ENCODE measurements at places on chromosomes 6 and 20.

GRCh38 chr20:37209193-37209592 lies 29.8 kb upstream of the MROH8 start:
- no peak for DNase-seq

DNA sequence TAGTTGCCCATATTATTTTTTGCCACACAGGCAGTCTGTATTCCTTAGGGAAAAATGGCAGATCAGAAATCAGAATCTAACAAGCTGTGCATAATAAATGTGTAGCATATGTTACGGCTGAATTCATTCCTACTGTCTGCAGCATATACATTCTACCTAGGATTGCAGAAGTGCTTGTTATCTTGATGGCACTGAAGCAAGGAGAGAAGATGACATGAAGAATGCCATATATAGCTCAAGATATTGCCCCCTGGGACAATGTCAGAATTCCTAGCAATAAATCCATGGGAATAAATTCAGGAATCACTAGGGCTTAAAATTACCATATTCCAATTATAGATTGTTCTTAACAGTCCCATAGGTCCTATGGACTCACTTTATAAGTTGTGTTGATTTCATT lies 293.0 kb upstream of the CNR1 start:
- DNase-seq: no peak

DNA sequence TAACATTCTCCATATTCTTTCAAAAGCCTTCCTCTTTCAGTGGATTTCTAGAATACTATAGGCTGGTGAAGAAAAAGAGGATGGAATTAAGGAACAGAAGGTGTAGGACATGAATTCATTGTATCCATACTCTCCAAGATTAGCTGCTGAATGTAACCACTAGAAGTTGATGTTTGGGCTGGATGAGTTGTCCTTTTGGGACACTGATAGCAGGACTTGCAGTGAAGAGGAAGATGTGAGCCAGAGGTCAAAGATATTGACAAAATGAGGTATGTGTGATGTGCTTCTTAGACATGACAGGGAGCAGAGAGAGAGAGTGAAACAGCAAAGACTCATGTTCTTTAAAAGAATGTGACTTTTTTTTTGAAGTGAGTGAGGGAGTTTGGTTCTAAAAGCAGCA lies 134.3 kb upstream of the MAN1A1 start:
- no peak for DNase-seq

GRCh38 chr20:61279621-61280150 lies 27.6 kb downstream of the CDH4 start:
- DNase-seq: no peak

DNA sequence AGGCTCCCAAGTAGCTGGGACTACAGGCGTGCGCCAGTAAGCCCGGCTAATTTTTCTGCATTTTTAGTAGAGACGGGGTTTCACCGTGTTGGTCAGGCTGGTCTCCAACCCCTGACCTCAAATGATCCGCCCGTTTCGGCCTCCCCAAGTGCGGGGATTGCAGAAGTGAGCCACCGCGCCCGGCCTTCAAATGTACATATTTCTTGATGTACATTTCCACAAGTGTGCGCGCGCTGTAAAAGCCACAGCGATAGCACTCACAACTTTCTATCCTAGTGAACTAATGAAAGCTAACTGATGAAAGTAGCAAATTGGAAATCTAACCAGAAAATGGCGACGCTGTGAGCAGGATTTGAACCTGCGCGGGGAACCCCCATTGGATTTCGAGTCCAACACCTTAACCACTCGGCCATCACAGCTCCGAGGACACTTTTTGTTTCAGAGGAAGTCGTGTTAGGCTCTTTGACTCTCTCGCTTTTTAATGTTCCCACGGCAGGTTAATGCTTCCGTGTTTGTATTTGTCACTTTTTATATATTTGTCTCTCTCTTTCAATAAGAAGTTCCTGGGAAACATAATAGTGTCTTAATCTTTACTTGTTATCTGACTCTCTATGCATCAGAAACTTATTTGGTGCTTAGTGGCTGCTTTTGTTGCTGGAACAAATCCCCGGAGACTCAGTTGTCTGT lies 199.4 kb upstream of the ZNF184 start:
- peak; percentile 43 for DNase-seq

DNA sequence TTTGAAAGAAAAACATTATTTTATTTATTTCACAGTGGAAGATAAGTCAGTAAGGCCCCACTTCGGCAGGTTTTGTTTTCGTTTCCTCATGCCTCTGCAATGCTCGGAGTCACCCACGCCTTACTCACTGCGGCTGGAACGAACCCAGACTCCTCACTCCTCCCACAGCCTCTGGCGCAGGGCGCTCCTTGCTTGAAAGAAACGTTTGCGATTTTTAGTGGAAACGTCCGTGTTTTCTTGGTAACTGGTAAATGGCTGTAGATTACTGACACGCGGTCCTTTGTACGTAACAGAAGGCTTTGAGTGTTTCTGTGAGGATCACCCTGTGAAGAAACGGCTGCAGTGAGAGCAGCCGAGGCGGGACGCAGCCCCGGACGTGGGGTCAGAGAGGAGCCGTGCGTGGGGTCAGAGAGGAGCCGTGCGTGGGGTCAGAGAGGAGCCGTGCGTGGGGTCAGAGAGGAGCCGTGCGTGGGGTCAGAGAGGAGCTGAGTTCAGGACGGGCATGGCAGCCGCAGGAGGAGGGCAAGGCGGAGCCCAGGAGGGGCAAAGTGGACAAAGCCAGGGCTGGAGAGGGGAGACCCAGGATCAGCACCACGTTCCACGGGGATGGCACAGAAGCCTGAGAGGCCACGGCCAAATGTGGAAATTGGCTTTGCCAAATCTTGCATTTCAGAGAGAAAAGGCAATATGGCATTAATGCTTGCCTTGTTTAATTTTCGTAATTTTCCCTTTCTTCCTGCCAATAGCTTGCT lies 198.6 kb upstream of the THBS2 start:
- DNase-seq: no peak

DNA sequence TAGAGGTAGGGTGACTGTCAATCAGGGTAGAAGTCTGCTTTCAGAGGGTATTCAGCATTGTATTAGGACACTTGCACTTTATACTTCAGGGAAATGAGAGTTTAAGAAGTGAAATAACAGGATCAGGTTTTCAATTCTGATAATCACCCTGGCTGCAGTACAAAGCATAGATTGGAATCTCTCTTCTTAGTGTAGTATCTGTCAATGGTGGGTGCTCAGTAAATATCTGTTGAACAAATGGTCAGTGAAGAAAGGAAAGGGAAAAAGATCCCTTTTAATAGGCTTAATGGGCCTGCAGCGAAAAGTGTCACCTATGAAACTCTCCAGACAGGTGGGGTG lies 18.7 kb downstream of the TUBB2B start:
- DNase-seq: no peak

DNA sequence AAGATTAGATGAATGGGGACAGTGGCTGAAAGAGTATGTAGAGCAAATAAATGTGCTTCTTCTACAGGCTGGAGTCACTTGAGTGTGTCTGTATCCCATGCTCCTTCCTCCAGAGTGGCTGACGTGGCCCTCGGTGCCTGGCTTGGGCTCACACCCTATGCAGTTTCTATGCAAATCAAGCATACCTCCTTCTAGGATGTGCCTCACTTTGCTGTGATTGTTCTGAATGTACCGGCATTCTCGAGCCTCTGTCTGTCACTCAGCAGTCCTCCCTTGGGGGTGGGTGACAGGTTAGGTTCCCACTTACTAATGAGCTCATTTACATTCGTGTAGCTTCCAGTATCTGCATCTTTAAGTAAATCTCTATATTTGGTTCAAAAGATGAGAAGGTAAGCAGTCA lies 55.1 kb upstream of the HDDC2 start:
- DNase-seq: no peak

GRCh38 chr20:13852306-13852705 lies 67.5 kb downstream of the NDUFAF5 start:
- DNase-seq: no peak

- no peak for DNase-seq
Observed at GRCh38 chr20:62148908-62149314, 5.3 kb downstream of the SS18L1 start.

DNA sequence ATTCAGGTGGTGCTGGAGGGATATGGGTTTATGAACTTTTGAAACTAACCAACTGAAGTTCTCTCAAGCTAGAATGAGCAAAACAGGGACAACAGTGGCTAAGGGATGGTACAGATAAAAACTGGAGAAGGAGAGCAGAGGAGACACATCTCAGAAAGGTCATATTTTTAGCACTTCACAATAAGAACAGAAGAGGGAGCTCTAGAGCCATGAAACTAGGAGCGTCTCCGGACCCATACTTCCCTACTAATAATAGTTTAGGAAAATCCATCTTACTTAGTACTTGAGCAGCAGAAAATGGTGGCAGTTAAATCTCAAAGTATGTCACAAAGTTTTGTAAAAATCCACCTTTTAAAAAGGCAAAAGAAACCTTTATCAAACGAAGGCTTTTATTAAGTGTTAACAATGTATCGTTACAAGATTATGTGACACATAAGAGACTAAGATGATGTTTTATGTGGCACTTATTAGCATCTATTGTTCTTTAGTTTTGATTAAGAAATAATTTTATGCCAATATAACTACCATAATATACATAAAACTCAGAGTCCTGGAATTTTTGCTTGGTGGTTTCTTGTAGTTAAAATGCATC lies 278.6 kb downstream of the TBC1D32 start:
- no peak for DNase-seq

DNA sequence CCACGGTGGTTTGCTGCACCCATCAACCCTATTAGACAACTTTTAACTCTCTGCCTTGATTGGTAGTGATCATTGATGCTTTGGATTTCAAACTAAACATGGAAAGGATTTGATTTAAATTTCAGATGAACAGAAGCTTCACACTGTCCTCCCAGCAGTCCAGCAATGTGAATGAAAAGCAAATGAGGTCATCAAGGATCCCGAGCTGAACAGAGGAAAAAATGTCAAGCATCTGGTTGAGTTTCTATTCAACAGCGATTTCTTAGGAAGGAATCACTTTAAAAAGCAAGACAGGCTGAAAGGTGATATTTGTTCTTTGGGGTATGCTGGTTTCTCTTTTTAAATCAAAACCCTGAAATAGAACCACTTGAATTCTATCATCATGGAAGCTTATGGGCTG lies 10.6 kb upstream of the SAMD3 start:
- DNase-seq: no peak

DNA sequence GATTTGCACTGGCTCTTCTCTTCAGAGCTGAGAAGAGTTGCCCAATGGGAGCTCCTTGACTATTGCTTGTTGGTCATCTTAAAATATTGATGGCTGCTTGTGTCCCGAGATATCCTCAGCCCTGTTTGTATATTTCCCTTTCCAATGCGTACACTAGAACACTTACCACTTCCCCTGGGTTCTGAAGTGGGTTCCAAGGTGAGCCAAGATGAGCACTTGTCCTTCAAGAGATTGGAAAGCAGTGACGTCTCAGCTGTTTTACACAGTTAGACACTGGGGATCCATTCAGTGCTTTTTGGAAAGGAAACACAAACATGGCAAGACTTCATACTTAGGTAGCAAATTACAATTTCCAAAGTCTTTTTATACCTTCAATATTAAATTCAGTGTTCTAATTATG lies 716.4 kb upstream of the CITED2 start:
- DNase-seq: no peak

DNA sequence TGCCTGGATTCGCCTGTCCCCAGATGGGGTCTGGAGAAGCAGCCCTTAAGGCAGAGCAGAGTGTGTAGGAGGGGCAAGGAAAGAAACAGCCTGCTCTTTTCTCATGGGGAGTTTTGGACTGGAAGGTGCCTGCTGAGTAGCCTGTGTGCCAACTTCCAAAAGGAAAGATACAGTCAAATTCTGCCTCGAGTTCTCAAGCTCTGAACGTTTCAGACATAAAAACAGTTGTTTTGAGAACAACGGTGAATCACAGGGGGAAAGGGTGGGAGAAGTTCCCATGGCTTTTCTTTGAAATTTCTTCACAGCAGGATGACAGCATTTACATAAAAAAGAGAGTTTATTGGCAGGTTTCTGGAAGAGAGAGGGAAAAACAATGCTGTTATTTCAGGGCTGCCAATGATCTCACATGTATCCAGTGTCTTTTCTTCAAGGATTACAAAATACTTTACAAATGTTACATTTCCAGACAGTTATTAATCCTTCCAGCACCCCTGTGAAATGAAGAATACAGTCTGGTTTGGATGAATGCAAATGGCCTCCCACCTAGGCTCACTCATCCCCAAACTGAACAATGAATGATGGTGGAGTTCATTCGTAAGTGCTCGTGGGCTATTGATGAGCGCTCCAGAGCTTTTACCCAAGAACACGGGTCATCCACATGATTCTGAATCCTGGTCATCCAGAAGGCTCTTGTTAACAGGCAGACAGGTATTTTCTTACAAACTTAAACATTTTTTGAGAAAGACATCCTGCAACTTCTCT lies 33.8 kb upstream of the ECI2 start:
- DNase-seq: no peak

GRCh38 chr6:50681213-50681824 lies 32.0 kb upstream of the TFAP2D start:
- no peak for DNase-seq

GRCh38 chr6:14757418-14757817 lies 488.5 kb upstream of the JARID2 start:
- no peak for DNase-seq

- no peak for DNase-seq
Observed at GRCh38 chr20:840503-840857, 7.0 kb downstream of the FAM110A start.

GRCh38 chr6:153767127-153767526 lies 271.9 kb upstream of the OPRM1 start:
- DNase-seq: no peak

GRCh38 chr6:67811239-67812037 lies 823.6 kb upstream of the ADGRB3 start:
- DNase-seq: no peak

DNA sequence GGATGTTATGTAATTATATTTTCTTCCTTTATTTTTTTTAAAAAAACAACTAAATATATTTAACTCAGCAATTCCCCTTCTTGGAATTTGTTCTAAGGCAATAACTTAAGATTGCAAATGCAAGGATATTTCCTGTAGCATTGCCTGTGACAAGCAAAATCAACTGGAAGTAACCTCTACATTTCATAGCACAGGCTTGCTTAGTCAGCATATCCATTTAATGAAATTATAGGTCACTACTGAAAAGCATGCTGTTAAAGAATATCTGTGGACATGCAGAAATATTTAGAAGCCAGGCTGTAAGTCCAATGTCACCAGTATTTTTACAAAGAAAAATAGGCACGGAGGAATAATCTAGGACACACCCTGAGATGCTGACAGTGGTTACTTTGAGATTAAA lies 8.7 kb upstream of the MEP1A start:
- DNase-seq: no peak

- peak; percentile 78 for DNase-seq
Observed at GRCh38 chr6:26156850-26157250, 69.6 kb downstream of the HFE start.

DNA sequence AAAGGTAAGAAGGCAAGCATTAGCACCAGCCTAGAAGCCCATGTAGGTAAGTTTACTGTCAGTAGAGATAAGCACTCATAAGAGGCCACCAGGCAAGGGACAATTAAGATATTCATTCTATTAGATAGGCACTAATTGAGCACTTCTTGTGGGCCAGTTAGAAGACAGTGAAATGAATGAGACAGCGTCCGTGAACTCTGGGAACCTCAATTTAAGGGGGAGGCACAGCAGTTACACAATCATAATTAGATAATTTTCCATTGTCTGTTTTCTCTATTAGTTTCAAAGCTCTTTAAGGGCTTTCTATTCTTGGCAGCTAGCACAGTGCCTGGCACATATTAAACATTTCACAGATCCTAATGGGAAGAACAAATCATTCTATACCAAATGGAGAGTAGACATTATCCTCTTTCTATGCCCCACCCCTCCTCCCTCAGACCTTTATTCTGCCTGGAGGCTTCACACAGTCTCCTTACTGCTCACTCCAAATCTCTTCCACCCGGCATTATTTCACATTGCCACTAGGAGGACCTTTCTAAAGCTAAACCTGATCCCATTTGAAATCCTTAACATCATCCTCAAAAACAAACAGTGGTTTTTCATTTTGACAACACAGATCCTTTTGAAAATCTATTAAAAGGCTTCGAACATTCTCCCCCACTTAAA lies 529.6 kb downstream of the ADGRB3 start:
- DNase-seq: no peak

Data from activated CD4-positive, alpha-beta T cell treated with anti-CD3 and anti-CD28 coated beads, Interleukin-2, amount 50 U/mL, for 48 hours (primary cell).